Renal cortex interstitium (tissue), 15 donors: ENCODE measurements at places on chromosomes 16 and 17. TPM values are rescaled to one million over a fixed set of nuclear protein-coding genes. Genes with fewer than 3 reads are reported as not detected.

The DNAI2 gene
- polyA plus RNA-seq: 0.09 TPM

The KRTAP16-1 gene
- not detected for polyA plus RNA-seq

The GSG1L gene
- 0.77 TPM for polyA plus RNA-seq

The IGSF6 gene
- 7.1 TPM for polyA plus RNA-seq

The NPIPA3 gene
- 19.0 TPM for polyA plus RNA-seq

The CRK gene
- polyA plus RNA-seq: 60.4 TPM

The PRR11 gene
- 26.7 TPM for polyA plus RNA-seq

The PLD6 gene
- polyA plus RNA-seq: 4.0 TPM
